ENCODE measurements at places on chromosomes 5 and 9.

DNA sequence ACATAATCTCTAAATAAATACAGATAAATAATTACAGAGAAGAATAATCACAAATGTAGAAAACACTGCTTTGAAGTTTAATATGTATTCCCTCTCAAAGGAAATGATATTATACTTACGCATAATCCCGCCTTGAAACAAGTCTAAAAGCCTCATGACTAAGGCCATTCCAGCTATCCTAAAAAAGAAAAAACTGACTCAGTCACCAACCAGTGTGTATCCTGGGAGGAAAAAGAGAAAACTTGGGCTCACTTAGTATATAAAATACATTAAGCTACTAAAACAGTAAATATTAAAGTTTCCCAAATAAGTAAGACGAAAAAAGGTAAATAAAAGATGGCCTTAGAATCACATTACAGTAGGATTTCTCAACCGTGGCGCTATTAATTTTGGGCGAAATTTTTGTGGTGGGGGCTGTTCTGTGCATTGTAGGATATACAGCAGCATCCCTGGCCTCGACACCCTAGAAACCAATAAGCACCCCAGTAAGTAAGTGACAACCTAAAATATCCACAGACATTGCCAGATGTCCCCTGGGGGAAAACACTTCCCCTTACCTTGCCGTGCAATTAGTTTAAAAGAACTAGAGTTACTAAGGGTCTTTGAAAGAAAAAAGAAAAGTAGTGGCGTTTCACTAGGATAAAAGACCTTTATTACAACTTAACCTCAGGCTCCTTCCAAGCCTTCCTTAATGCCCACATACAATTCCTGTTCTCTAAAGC is 1.1 kb downstream of the HSPA9 start:
- DNase-seq, result no peak

DNA sequence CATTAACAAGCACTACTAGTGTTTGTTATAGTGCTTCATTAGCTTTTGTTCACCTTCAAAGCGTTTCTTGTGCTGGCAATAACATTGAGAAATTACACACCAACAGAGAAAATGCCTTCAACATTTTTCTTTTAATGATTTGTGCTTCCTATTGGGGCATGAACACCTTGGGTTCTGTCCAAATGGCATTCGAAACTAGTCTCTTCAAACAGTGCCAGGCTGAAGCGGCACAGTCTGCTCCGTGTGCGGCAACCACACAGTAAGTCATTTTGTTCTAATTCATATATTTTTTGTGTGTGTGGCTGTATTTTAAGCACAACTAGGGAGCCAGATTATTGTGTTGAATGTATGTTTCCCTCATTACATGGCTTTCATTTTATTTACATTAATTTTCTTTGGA is 414.7 kb upstream of the SGCD start:
- DNase-seq, result no peak

DNA sequence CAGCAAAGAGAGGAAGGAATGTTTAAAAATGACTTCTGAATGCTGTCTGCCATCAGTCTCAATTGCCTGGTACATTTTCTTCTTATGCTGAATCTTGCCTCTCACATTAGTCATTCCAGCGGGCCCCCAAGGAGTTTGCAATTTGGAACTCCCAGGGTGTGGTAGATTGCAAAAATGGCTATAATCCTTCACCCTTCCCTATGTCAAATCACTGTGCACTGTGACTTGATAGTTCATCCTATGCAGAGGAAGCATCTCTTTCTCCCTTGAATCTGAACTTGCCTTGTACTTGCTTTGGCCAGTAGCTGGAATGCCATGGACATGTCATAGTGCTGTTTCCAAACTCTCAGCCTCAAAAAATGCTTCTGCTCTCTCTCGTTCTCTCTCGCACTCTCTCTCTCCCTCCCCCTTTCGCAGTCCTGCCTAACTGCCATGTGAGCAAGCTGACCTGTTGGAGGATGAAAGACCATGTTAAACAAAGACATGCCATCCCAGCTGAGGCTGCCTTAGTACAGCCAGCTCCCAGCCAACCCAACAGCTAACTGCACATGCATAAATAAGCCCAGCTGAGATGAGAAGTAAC is 284.0 kb upstream of the TLE4 start:
- DNase-seq, result no peak

DNA sequence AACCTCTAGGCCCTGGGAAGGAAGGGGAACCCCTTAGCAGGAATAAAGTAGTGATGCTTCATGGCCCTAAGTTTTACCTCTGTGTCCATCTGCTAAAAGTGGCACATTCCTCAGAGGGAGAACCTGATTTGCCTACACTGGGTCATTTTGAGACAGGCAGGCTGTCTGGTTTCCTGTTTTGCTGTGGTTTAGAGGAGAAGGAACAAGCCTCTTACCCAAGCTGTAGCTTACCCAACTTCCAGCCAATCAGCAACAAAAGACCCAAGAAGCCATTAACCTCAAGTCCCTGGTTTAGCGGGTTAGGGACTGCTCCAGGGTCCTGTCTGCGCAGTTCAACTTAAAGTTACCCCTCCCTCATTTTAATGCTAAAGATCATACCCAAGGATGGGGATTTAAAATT is 411.0 kb downstream of the MAT2B start:
- no peak for DNase-seq

- no peak for DNase-seq
These were observed 95.7 kb upstream of the ITGA1 start for GRCh38 chr5:52692039-52692438.

GRCh38 chr5:150853561-150853960 is 7.2 kb downstream of the IRGM start:
- no peak for DNase-seq

DNA sequence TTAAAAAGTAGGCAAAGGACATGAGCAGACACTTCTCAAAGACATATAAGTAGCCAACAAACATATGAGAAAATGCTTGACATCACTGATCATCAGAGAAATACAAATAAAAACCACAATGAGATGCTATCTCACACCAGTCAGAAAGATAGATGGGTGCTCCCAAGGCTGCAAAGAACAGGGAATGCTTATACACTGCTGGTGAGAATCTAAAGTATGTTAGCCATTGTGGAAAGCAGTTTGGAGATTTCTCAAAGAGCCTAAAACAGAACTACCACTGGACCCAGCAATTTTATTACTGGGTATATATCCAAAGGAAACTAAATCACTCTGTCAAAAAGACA is 154.2 kb downstream of the NDUFS4 start:
- no peak for DNase-seq

DNA sequence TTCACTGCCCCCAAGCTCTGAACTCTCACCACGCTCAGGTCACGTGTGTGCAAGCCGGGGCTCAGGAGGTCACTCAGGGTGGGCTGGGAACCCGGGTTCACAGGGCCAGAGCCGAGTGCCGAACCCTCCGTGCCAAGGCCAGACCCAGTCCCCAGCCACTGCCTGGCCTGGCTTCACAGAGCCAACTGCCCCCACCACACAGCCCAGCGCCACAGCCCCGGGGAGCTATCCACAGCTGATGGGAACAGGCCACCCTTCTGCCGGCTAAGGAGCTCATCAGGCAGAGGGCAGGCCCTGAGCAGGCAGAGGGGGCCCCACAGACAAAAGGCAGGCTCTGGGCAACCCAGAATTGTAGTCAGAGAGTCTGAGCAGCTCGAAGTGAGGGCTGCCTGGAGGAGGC is 117.0 kb downstream of the VAV2 start:
- no peak for DNase-seq

DNA sequence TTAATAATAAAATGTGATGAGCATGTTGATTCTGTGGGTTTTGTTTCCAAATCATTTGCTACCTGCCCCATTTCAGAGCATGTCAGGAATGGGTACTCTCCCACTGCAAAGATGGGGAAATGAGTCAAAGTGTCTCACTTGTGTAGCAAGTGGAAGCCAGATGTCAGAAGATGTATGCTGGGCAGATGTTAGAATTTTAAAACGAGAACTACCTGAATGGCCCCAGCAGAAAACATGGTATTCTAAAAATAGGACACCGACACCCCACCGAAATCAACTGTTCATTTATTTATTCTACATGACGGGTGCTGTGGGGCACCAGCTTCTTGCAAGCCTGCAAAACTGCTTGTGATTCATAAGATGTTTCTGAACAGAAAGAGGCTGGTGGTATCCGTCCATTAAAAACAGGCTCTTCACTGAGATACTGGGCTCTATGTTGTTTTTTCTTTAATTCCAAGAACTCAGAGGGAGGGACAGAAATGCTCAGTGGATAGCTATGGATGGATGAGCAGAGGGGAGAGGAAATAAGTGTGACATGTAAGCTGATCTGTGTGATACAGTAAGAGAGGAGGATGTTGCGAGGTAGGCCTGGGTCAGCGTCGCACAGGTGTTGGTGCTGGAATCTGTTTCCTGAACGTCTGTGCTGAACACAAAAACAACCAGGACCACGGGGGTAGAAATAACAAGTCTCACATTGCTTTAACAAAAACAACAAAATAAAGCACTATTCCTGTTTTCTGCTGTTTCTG is 157.2 kb downstream of the EFNA5 start:
- no peak for DNase-seq

- no peak for DNase-seq
These were observed 1413.1 kb upstream of the CDH9 start for GRCh38 chr5:28451483-28451882.

DNA sequence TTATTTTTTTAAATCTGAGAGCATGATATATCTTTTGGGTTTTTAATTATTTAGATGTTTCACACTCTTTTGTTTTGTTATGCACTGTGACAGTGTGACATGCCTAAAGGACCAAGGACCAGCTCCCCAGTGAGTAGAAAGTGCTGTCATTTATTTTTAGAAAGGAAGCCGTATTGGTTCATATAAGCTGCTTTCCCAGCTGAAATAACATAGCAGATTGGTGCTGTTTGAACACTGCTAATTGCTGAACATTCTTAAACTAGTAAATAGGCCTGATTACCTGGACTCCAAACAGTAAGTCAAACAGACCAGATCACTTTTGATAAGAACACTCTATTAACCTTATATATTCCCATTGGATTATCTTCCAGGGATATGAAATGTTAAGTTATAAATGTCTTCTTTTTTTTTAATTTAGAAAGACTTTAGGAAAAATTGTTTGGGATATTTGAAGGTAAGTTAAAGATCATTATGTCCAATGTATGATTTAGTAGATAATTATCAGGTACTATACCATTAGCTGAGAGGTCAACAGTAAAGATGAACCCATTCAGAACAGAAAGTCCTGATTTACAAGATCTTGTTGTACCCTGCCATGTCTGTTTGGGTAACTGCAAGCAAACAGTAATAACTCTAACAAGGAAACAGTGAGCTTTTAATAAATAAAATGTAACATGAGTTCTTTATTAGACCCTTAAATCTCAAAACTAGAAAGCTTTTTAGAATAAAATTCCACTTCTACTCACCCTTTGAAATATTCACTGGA is 27.8 kb upstream of the ELL2 start:
- no peak for DNase-seq
